ENCODE measurements at places on chromosomes 1 and 21.

DNA sequence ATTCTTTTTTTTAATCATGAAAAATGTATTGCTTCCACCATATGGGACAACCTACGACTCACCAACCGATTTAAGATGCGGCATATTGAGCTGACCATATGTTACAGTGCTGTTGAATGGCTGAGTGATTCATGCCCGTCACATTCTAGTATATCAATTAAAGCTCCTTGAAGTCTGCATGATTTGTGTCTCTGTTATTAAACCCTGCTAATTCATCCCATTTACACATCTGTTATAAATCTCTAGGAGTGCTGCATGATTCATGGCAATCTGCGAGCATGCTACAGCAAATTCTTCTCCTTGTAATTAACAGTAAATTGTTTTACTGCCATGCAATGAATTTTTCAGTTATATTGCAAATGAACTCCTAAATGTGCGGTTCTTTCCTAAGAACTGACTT lies 239.8 kb downstream of the USH2A start:
- DNase-seq, result no peak

- DNase-seq, result no peak
Measured at GRCh38 chr1:54971317-54971791, 9.1 kb upstream of the TMEM61 start.

DNA sequence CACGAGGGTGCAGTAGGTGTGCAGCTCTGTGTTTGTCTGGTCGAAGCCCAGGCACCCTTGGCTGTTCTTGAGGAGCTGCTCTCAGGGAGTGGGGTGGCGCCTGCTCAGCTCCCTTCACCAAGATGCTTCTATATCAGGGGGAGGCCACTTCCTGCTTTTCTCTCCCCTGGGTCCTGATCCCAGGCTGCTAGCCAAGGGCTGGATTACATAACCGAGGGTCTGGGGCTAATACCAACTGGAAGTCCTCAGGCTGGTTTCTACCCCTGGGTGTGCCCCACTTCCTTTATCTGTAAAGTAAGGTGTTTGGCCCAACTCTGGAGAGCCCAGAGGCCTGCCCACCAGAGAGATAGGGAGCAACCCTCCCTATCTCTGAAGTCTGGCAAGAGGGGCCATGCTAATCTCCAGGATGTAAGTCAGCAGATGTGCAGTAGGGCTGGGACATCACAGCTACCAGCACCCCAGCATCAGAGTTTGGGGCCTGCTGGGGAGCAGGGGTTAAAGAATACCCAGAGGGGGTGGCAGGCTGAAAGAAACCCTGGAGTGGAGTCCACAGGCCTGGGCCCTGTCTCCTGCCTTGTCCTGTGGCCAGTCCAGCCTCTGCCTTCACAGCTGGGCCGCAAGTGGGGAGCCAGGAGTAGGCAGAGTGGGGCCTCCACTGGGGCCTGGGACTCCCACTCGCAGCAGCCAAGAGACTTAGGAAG lies 2.1 kb downstream of the SELENBP1 start:
- DNase-seq, result no peak

GRCh38 chr1:53899206-53899628 lies 5.2 kb downstream of the DIO1 start:
- DNase-seq, result no peak

- DNase-seq, result no peak
Measured at GRCh38 chr1:248871837-248872401, 13.0 kb upstream of the ZNF692 start.

- no peak for DNase-seq
Measured at GRCh38 chr1:70290218-70290617, 64.3 kb downstream of the ANKRD13C start.

DNA sequence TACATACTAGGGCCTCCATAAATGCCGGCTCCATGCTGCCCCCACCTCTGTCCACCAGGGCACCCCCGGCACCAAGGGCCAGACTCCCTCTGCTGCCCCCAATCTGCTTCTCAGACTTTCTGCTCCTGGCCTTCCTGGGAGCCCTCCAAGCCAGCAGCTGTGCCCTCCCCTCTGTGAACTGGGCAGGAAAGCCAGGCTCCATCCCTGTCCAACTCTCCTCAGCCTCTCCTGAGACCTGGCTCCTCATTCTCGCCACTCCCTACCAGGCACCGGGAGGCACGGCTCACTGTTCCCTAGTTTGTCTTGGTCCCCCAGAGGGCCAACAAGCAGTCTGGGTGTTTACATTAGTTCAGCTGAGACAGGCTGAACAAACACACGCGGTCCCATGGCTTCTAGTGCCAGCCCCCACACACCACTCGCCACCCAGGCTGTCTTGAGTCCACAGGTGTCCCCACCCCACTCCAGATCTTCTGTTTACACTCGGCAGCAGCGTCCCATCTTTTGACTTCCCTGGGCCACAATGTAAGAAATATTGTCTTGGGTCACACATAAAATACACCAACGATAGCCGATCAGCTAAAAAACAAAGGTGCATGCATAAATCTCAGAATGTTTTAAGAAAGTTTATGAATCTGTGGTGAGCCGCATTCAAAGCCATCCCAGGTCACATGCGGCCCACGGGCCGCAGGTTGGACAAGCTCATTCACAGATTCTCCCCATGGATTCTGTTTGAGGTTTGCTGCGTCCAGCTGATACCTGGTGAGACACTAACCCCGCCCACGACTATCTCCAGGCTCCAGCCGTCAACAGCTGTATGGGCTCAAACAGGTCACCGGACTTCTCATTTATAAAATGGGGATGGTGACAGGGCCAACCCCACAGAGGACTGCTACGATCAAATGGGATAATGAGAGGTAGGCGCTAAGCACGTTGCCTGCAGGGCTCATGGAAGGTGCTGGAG lies 29.5 kb upstream of the ECE1 start:
- no peak for DNase-seq

- DNase-seq, result no peak
Measured at GRCh38 chr1:246302711-246303317, 204.3 kb downstream of the SMYD3 start.

DNA sequence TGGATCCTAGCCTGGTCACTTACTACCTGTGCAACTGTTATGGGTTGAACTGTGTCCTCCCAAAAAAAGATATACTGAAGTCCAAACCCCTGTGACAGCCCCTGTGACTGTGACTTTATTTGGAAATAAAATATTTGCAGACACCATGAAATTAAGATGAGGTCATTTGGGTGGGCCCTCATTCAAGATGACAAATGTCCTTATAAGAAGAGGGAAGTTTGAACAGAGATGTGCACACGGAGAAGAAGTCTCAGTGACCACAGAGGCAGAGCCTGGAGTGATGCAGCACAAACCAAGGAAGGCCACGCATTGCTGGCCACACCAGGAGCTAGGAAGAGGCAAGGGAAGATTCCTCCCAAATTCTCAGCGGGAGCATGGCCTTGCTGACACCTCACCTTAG lies 249.7 kb upstream of the RUNX1 start:
- no peak for DNase-seq

GRCh38 chr1:93729906-93730305 lies 48.3 kb upstream of the BCAR3 start:
- no peak for DNase-seq

GRCh38 chr1:55507578-55507931 lies 292.4 kb upstream of the USP24 start:
- DNase-seq, result no peak

DNA sequence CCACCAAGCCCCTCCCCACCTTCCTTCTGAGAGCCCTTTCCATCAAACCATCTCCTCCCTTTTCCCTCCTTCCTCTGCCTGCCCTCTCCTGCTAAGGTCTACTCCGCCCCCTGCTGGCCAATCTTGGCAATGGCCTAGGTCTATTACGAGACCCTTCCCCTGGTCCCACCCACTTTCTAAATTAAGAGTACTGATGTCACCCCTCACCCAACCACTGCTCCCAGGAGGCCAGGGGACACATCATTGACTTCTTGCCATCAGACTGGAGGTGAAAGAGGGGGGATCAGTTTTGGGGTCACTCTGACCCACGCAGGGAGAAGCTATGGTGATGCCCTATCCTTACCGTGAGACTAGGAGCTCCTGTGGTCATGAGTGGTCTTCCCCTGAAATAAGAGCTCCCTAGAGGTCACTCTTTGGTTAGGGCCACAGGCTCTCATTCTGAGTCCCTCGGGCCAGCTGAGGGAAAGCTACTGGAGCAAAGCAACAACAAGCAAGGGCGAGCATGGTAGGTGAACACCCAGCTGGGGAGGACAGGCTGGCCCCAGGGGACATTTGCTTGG lies 34.6 kb upstream of the S100A7 start:
- DNase-seq, result peak; percentile 51

- no peak for DNase-seq
Measured at GRCh38 chr1:162704673-162705424, 72.6 kb downstream of the DDR2 start.

DNA sequence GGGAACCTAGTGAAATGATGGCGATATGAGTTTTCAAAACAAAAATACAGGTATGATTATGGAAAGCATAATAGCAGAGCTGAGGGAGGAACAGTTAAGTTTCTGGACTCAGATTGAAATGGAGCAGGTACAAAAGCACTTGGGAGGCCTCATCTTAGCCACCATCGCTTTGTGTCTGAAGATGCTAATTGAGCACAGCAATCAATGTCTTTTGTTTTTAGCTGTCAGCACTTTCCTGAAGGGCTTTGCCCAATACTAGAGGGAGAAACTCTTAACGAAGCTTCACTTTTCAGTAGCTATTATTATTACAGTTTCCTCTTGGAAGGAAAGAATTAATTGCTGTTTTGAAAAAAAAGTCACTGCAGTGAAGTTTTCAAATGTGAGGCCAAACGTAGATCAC lies 348.7 kb downstream of the RWDD3 start:
- no peak for DNase-seq

GRCh38 chr1:79207786-79208185 lies 201.3 kb upstream of the ADGRL4 start:
- no peak for DNase-seq

GRCh38 chr1:22120469-22120790 lies 22.5 kb downstream of the WNT4 start:
- DNase-seq, result no peak

- DNase-seq, result no peak
Measured at GRCh38 chr1:62325681-62326080, 6.4 kb upstream of the KANK4 start.

- DNase-seq, result no peak
Measured at GRCh38 chr1:193310564-193310963, 124.2 kb upstream of the B3GALT2 start.

DNA sequence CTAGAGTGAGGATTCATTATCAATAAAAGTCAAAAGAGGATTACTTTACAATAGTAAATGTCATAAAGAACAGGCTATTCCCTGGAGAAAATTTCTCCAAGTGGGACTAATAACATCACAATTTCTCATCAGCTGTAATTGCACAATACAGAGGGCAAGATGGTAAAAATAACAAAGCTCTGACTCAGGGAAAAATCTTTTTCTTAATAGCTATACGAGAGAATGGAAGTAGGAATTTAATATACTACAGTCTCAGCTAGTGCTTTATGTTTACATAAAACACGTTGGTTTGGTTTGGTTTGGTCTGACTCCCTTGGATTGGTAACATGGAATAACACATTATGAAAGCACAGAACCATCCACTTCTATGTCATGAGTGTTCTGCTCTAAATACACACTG lies 397.6 kb downstream of the LRRIQ3 start:
- DNase-seq, result no peak
